ENCODE measurements at places on chromosomes 4 and X. TPM values are rescaled to one million over a fixed set of nuclear protein-coding genes. Genes with fewer than 3 reads are reported as not detected.

GRCh38 chrX:68902706-68903504, 74.1 kb downstream of the EFNB1 start:
- no peaks in the 10 kb centered on the region for H3K36me3 ChIP-seq
- H3K27ac ChIP-seq: no peak overlapping the region
- H3K27me3 ChIP-seq: peaks cover 25% of the 10 kb centered on the region
- DNase-seq: no peak
- H3K4me3 ChIP-seq: no peak overlapping the region

GRCh38 chr4:90960840-90961239, 833.6 kb downstream of the CCSER1 start:
- H3K4me3 ChIP-seq: no peak overlapping the region
- H3K4me1 ChIP-seq: no peaks in the 10 kb centered on the region
- H3K27ac ChIP-seq: no peak overlapping the region
- no peaks in the 10 kb centered on the region for H3K27me3 ChIP-seq

DNA sequence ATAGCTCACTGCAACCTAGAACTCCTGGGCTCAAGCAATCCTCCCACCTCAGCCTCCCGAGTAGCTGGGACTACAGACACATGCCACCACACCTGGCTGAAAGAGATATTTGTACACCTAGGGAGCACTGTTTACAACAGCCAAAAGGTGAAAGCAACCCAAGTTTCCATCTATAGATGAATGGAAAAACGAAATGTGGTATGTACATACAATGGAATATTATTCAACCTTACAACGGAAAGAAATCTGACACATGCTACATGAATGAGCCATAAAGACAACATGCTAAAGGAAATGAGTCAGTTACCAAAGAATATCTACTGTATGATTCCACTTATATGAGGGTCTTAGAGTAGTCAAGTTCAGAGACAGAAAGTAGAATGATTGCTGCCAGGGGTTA, 52.2 kb downstream of the ABCG2 start:
- peaks cover 11% of the 10 kb centered on the region for H3K4me1 ChIP-seq
- H3K27me3 ChIP-seq: no peaks in the 10 kb centered on the region
- peak; percentile 73 for DNase-seq
- no peaks in the 10 kb centered on the region for H3K36me3 ChIP-seq

- peaks cover 2% of the 10 kb centered on the region for H3K27me3 ChIP-seq
- H3K4me3 ChIP-seq: no peak overlapping the region
- H3K4me1 ChIP-seq: no peaks in the 10 kb centered on the region
- no peak for DNase-seq
- H3K36me3 ChIP-seq: no peaks in the 10 kb centered on the region
- H3K27ac ChIP-seq: no peak overlapping the region
Measured at GRCh38 chr4:99749445-99750391, 66.9 kb upstream of the DAPP1 start.

DNA sequence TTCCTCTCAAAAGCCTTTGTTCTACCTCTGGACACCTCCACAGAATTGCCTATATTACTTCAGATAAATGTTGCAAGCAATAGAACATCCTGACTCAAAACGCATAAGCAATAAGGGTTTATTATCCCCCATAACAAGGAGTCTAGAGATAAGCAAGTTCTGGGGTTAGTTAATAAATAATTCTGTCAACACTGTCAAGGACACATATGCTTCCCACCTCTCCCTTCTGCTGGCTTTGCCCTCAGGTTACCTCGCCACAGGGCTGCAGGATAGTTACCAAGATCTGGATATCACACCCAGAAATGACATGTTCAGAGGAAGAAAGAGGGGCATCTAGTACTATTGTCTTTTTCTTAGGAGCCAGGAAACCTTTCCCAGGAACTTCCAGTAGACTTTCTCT, 14.0 kb upstream of the DUSP21 start:
- H3K4me3 ChIP-seq: no peak overlapping the region
- no peaks in the 10 kb centered on the region for H3K36me3 ChIP-seq
- H3K27ac ChIP-seq: no peak overlapping the region
- no peak for DNase-seq
- peaks cover 7% of the 10 kb centered on the region for H3K27me3 ChIP-seq

DNA sequence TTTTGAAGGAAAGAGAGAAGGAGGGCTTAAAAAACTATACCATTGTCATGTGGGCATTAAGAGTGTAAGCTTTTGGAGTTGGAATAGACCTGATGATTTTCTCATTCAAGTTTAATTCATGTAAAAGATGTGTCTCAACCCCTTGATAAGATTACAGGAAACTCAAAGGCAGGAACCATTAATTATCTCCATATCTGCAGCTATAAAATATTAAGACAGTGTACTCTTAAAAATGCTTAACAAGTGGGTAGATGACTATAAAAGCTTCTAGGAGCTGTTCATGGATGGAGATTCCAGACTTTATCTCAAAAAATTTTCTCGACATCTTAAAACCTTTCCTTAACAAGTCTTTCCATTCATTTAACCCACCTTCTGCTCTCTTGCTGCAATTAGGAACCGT, 208.3 kb downstream of the PALLD start:
- no peak overlapping the region for H3K27ac ChIP-seq
- H3K4me1 ChIP-seq: peaks cover 6% of the 10 kb centered on the region
- no peaks in the 10 kb centered on the region for H3K36me3 ChIP-seq
- H3K4me3 ChIP-seq: no peak overlapping the region
- no peaks in the 10 kb centered on the region for H3K27me3 ChIP-seq

DNA sequence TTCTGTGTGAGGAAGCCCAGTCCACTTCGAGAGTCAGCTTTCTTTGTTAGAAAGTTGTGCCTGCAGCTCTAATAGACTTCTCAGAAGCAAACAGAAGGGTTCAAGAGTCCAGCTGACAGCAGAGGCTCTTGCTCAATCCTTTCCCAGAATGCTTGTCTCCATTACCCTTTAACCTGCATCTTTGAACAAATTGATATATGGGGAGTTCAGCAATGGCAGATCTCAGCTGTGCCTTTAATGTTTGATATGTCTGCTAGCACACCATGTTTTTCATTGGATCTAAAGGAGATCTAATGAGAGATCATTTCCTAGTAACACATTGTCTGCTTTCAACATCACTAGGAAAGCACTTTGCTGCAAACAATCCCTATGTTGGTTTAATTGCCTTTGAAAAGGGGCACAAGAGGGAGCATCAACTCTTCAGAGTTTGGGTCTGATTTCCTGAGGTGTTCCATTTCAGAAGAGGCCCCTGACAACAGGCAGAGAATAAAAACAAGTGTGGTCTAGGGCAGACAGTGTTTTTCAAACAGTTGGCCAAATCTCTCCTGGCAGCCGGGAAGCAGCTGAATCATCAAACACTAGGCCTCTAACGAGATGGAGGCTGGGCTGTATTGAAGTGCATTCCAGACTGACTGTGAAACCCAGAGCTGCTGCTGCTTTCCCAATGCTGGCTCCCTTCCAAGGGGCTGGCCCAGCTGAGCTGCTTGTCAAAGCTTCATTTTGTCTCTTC, 55.5 kb downstream of the LUZP4 start:
- H3K4me3 ChIP-seq: no peak overlapping the region
- H3K27ac ChIP-seq: peak overlapping the region; percentile 76
- DNase-seq: peak; percentile 95
- H3K36me3 ChIP-seq: no peaks in the 10 kb centered on the region
- no peaks in the 10 kb centered on the region for H3K27me3 ChIP-seq

- no peak overlapping the region for H3K4me3 ChIP-seq
- no peak overlapping the region for H3K27ac ChIP-seq
- no peaks in the 10 kb centered on the region for H3K36me3 ChIP-seq
- H3K27me3 ChIP-seq: no peaks in the 10 kb centered on the region
- peak; percentile 16 for DNase-seq
Measured at GRCh38 chr4:95289028-95289634, 259.6 kb downstream of the UNC5C start.

- no peak overlapping the region for H3K27ac ChIP-seq
- H3K36me3 ChIP-seq: no peaks in the 10 kb centered on the region
- DNase-seq: no peak
- H3K4me1 ChIP-seq: peaks cover 9% of the 10 kb centered on the region
Measured at GRCh38 chr4:78765432-78766006, 10.6 kb upstream of the BMP2K start.

- H3K27me3 ChIP-seq: no peaks in the 10 kb centered on the region
- H3K4me1 ChIP-seq: no peaks in the 10 kb centered on the region
- H3K4me3 ChIP-seq: no peak overlapping the region
Measured at GRCh38 chr4:61996943-61997342, 796.8 kb downstream of the ADGRL3 start.

DNA sequence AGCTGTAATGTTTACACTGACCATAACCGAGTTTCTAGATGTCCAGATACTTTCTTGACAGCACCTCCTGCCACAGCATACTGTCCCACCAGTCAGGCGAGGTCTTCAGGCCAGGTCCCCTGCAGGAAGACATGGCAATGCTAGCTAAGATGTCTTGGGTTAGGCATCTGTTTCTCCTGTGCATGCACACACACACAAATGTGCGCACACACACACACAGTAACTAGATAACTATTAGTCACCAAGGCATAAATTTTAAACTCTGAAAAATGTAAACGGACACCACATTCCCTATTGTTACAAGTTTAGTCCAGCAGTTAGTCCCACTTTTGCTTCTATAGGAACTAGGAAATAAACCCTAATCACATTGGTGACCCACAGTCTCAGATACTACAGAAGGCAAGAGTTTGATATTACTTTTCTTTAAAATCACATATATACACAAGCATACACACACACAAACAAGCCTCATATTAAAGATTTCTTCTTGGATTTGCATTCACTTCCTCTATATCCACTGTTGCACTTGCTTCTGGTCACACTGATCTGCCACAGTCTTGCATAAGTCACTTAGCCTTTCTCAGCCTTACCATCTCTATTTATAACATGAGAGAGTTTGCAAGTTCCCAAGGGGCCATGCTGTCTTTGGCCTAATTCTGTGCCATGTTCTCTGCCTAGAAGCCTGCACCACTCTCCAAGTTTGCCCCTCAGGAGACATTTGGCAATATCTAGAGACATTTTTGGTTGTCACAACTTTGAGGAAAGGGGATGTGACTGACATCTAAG, 32.2 kb downstream of the IL21 start:
- H3K27me3 ChIP-seq: no peaks in the 10 kb centered on the region
- H3K36me3 ChIP-seq: no peaks in the 10 kb centered on the region
- peak; percentile 91 for DNase-seq
- no peak overlapping the region for H3K27ac ChIP-seq
- no peak overlapping the region for H3K4me3 ChIP-seq
- peaks cover 12% of the 10 kb centered on the region for H3K4me1 ChIP-seq

DNA sequence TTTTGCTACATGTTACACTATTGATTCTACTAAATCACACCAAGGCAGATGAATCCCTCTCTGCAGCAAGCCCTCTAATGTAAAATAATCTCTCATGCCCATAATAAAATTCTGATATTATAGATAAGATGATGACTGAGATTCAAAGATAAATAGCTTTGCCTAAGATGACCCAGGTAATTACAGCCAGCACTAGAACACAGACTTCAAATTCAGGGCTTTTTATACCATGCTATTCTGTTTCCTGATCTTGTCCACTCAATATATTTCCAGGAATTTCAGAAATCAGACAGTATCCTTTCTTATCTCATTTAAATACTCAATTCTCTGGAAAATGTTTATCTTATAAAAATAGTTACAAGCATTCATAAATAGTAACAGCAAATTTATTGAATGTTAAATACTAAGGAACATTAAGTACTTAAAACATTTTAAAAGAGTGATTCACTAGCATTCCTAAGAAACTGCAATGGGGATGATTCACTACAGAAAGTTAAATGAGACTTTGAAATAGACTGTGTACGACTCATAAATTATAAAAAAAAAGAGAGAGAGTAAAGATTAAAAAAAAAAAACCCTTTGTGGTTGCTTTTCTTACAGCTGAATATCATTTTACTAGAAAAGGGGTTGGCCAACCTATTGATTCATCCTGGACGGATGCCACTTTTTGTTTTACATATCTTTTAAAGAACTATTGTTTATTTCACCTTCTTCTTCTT, 45.8 kb upstream of the IL21 start:
- H3K4me1 ChIP-seq: peaks cover 22% of the 10 kb centered on the region
- DNase-seq: peak; percentile 97
- H3K27ac ChIP-seq: peak overlapping the region; percentile 62
- no peak overlapping the region for H3K4me3 ChIP-seq

- no peaks in the 10 kb centered on the region for H3K27me3 ChIP-seq
- H3K4me1 ChIP-seq: no peaks in the 10 kb centered on the region
- H3K4me3 ChIP-seq: no peak overlapping the region
- no peak overlapping the region for H3K27ac ChIP-seq
- H3K36me3 ChIP-seq: no peaks in the 10 kb centered on the region
Measured at GRCh38 chrX:136747003-136747986, 33.4 kb downstream of the ARHGEF6 start.

- peaks cover 4% of the 10 kb centered on the region for H3K4me1 ChIP-seq
- H3K4me3 ChIP-seq: no peak overlapping the region
- no peak overlapping the region for H3K27ac ChIP-seq
Measured at GRCh38 chr4:86818211-86818610, 31.0 kb downstream of the SLC10A6 start.

DNA sequence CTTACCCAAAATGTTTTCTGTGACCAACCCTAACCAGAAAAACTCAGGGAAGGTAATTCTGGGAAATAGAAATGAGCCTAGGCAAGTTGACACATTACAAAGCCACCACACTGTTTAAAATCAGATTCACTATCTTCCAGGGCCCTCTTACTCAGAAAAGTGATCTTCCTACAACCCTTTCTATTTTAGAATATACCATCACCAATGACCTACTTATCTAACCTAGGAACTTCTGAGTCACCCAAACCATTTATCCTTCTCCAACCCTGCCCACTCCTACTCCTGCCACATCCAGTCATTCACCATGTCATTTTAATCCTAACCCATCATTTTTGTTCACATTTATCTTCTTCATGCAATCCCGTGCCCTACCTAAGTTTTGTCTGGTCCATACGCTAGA, 89.9 kb downstream of the FTHL17 start:
- no peak overlapping the region for H3K4me3 ChIP-seq
- no peak for DNase-seq
- peaks cover 2% of the 10 kb centered on the region for H3K27me3 ChIP-seq
- H3K27ac ChIP-seq: no peak overlapping the region
- H3K4me1 ChIP-seq: no peaks in the 10 kb centered on the region

- H3K4me3 ChIP-seq: no peak overlapping the region
- DNase-seq: no peak
- H3K27me3 ChIP-seq: no peaks in the 10 kb centered on the region
- H3K36me3 ChIP-seq: no peaks in the 10 kb centered on the region
- no peak overlapping the region for H3K27ac ChIP-seq
- no peaks in the 10 kb centered on the region for H3K4me1 ChIP-seq
Measured at GRCh38 chr4:34289489-34289888, 1954.8 kb downstream of the ARAP2 start.

AVPR2 gene
- total RNA-seq: not detected

ADH1C gene
- total RNA-seq: not detected

GABRB1 gene
- 16.1 TPM for total RNA-seq

AKAP14 gene
- total RNA-seq: not detected

MAGEA11 gene
- not detected for total RNA-seq

ADH7 gene
- not detected for total RNA-seq

MTMR8 gene
- total RNA-seq: under 0.01 TPM

GLRB gene
- 3.9 TPM for total RNA-seq

NAT8L gene
- total RNA-seq: not detected

MAGEB2 gene
- not detected for total RNA-seq

USP9X gene
- 104 TPM for total RNA-seq

All from IMR-90 (cell line).